Left forelimb (tissue), 1 donor: ENCODE measurements at places on chromosomes 1 and 21.

DNA sequence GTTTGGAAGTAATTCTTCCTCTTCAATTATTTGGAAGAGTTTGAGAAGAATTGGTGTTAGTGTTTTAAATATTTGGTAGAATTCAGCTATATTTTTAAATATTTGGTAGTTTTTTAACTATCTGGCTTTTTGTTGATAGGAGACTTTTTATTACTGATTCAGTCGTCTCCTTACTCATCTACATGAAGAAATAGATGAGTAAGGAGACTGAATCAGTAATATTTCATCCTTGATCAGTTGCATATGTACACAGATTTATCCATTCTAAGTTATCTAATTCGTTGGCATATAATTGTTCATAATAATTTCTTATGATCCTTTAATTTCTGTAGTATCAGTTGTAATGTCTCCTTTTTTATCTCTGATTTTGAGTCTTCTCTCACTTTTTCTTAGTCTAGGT, 224.1 kb downstream of the GPR52 start:
- no peak for DNase-seq

GRCh38 chr21:31735511-31735992, 3.6 kb upstream of the SCAF4 start:
- DNase-seq = no peak

DNA sequence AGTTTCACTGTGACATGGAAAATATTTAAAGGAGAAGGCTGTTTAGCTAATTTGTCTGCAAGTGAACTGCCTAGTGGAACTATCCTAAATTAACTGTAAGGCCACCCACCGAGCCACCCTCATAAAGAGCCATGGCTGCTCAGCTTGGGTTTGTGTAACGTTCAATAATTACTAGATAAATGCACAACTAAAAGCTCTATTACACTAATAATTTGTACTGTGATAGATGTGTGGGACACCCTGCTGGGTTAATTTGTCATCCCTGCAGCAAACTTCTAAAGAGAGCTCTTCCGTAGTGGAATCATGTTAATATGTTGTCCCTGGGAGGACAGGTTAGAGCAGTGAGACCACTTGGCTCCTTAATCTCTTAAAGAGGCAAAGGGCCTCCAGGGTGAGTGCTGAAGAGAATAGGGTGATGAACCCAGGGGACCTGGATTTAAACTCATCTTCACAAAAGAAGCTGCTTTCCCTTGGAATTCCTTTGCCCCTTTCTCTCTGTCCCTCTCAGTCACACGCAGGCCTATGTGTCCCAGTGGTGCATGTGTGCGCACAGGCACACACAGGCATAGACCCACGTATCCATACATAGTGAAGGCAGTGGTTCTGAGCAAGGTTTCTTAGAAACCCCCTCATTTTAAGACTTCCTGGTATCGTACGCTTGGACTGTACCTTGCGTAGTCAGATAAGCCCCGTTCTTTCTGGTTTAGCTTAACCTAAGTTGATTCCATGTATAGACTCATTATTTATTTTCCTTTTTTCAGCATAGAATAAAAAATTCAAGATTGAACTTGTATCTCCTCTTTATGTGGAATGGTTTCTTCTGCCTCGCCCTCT, 310.3 kb downstream of the NFIA start:
- DNase-seq = no peak

DNA sequence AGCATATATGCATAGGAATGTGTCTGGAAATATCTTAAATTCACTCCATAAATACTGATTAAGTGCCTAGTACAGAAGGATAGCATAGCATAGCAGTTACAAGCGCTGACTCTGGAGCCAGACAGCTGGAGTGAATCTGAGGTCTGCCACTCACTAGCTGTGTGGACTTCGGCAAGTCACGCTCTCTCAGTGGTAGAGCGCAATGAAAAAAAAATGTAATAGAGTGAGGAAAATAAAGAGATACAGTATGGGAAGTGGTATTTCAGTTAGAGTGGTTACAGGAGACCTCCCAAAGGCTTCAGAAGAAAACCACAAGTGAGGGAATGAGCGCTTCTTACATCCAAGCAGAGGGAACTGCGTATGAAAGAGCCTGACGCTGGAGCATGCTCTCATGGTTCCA, 338.9 kb upstream of the PRMT6 start:
- DNase-seq = no peak

DNA sequence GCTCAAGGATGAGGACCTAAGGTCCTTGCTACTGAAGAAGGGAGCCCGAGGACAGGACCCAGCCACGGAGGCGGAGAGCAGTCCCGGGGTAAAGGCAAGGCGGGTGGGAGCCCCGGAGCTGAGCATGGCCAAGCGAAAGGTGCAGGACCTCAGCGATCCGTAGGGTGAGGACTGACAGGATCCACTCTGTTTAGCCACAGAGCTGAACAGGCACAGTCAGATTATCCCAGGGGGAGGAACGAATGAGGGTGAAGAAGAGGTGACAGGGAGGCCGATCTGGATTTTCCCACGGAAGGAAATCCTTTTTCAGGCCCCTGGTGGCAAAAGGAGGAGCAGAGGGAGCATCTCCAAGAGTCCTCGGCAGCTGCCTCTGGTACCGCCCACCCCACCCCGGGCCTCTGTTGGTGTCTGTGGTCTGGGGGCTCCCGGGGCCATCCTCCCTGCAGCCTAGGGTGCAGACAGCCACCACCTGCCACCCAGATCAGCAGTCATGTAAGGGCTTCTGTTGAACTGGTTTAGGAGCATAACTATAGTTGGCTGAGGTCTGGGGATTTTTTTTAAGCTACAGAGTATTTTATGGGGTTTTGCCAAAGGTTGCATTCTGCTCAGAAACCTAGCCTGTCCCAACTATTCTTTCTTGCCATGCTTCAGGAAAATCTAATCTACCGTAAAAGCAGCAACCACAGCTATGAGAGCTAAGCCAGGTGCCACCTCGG, 32.3 kb upstream of the LBR start:
- no peak for DNase-seq

DNA sequence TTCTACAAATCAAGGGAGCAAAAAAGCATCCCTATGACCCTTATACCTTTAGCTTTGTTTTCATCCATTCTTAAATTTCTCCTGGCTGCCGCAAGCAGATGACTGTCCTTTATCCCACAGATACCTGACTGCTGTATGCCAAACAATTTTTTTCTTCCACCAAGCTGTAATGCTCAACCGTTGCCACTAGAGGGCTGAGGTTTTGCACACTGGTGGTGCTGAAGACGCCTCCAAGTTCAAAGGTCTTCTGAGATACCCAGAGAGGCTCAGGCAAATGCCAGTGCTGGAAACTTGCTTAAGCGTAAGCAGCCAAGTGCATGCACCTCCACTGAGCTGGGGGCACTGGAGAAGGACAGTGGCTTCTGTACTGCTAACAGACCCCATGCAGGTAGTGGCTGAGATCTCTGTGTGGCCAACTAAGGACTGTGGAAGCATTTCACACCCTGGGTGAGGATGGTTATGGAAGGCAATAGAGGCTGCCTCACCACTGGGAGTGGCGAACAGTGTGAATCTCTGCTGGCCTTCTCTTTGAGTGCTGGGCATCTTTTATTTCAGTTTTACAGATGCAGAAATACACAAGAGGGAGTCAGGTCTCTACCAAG, 28.5 kb downstream of the CNIH3 start:
- no peak for DNase-seq

DNA sequence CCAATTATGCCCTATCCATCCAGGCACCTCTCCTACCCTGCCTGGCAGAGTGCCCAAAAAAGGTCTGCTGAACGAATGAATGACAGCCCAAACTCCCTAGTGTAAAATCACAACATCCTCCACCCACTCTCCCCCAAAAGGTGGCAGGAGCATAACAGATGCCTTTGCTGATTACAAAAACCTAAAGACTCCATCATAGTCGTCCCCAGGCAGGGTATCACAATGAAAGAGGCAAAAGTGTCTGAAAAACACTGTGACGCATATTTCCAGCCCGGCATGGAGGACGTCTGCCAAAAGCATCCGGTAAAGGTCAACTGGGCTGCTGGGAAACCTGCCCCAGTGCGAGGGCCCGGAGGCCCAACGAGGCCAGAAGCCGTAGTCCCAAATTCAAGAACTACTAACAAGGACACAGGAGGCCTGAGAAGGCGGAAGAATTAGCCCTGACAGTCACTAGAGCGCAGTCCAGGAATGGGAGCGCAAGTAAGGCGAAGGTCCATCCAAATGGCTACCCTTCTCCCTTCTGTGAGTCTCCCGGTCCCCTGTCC, 576 bp downstream of the SMIM12 start:
- no peak for DNase-seq

- no peak for DNase-seq
These were observed 82.0 kb upstream of the TLR5 start for GRCh38 chr1:223225061-223225460.

- DNase-seq = no peak
These were observed 16.0 kb downstream of the ELOA start for GRCh38 chr1:23759277-23759676.

- DNase-seq = no peak
These were observed 8.0 kb downstream of the HES4 start for GRCh38 chr1:991895-992294.
